Stomach (tissue), 19 donors: ENCODE measurements at places on chromosomes 7 and 10.

DNA sequence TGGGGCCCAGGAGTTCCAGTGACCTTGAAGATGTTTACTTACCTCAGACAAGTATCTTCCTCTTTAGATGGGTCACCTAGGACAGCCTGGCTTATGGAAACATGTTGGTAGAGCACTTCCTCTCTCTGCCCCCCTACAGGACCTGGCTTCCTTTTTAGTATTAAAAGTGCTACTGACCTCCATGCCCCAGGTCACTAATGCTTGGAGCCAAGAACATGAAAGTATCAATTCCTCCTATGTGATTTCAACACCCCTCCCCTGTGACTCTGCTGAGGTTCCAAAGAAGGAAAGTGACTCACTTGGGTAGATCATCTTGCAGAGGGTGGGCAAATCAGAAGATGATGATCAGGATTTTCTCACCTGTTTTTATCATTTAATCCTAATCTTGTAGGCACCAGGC, 125.3 kb upstream of the CCDC6 start:
- DNase-seq: no peak

GRCh38 chr7:28329661-28330363, 82.5 kb upstream of the CREB5 start:
- no peak for DNase-seq

DNA sequence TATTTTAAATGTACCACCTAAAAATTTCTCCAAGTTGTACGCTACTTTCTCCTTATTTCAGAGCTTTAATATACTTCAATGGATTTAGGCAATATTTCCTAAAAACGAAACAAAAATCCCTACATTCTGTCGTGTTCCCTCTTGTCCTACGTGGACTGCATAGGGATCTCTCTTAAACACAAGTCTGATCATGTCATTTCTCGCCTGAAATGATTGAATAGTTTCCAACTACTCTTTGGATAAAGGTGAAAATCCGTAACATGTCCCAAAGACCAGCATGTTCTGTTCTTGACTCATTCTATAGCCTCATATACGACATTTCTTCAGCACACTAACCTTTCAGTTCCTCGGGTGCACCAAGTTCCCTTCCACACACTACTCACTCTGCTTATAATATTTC, 17.7 kb upstream of the TPK1 start:
- DNase-seq: no peak

GRCh38 chr10:4407783-4408182, 418.2 kb upstream of the AKR1E2 start:
- no peak for DNase-seq

DNA sequence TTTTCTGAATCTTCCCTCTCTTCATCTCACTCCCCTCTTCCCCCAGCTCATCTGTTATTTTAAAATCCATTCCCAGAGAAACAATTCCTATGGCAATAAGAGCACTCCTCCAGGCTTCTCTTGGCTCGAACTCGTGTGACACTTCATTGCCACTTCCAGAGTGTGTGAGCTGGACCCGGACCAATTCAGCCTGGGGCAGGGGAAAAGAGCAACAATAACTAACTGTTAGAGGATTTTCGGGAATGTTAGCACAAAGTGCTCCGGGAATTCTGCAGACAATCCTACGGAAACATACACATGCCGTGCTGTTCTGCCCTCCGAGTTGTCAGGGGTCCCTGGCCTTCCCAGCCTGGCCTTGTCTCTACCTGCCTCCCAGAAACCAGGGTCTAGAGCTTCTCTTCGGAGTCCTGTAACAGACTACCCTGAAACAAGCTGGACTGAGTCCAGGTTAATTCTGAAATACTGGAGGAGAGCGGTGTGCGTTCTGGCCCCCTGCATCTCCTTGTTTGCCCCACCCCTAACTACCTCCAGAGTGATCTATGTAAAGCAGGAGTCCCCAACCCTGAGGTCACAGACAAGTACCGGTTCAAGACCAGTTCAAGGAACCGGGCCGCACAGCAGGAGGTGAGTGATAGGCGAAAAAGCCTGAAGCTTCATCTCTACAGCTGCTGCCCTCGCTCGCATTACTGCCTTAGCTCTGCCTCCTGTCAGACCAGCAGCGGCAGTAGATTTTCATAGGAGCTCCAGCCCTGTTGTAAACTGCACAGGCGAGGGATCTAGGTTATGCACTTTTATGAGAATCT, 11.3 kb downstream of the COL26A1 start:
- no peak for DNase-seq

GRCh38 chr10:129223363-129223762, 243.7 kb upstream of the MGMT start:
- no peak for DNase-seq

DNA sequence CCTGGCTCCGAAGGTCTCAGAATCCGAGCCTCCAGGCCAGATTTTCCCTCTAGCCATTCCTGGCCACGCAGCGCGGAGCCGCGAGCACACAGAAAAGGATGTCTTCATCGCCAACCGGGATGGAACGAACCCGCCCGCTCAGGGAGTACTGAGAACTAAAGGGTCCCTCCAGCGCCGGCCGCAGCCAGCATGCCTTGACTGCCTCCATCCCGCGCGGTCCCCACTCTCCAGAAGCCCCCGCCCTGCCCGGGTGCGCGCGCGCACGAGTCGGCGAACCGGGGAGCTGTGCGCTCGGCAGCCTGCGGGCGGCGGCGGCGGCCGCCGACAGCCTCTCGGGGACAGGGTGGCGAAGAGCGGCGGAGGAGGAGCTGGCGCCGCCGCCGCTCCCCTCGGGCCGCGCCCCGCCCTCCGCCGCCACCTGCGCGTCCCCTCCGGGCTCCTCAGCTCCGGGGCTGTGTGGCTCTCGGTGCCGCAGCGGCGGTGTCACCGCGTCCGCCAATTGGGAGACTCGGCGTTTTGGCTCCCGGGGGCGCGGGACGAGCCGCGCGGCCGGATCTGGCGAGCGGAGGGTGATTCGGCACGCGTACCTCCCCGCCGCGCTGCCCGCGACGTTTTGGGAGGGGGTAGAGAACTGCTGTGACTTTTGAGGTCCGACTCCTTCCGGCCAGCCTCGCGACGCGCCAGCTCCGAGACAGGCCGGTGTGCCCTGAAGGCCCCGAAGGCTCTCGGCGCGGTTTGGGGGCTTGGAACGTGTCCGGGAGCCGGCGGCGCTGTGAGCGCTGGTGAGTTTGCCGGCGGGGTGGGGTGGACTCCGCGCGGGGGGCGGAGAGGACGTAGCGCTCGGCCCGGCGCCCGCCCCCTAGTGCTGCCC, 453 bp upstream of the GALNT17 start:
- peak; percentile 87 for DNase-seq

GRCh38 chr10:97763411-97763810, 8.4 kb downstream of the SFRP5 start:
- no peak for DNase-seq

DNA sequence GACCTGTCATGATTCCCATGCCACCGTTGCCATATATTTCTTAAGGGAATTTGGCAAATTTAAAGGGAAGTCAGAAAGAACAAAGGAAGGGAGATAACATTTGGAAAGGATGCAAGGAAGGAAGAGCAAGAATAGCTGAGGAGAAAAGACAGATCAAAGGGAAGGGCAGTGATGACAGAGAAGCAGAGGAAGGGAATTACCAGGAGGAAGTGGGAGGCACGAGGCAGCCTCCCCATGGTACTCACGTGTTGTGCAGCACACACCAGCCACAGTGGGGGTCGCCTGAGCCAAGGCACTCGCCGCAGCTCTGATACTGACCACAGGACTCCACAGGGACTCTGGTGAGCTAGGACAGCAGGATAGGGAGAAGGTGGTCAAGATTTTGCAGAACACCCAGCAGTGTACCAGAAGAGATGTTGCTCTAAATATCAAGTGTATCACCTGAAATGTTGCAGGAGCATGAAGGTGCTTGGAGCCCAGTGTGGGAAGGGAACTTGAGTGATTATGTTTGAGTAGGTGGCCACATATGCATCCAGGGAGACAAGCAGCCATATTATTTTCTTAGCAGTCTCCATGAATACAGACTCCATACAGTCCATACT, 335.3 kb downstream of the PLXNA4 start:
- no peak for DNase-seq

DNA sequence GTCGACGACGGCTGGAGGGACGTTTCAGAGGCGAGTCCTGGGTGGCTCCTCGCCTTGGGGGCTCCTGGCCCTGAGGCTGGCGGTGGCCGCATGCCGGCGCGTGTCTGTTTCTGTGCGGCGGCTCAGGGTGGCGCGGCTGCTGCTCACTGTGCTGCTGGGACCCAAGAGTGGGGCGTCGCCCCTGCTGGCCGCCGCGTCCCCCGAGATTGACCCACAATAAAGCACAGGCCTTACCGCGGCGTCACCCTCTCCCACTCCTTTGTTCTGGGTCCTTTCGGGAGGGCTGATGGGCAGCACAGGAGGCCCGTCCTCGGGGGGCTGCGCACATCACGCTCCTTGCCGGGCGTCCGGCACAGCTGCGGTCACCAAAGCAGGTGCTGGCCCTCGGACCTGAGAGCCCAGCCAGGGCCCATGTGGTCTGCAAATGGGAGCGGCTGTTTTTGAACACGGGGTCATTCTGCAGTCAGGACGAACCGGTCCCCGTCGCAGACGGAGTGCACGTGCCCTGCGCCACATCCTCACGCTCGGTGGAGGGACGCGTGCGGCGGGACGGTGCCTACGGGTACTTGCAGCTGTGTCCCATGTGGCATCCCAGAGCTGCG, 19.2 kb downstream of the GET4 start:
- DNase-seq: no peak

DNA sequence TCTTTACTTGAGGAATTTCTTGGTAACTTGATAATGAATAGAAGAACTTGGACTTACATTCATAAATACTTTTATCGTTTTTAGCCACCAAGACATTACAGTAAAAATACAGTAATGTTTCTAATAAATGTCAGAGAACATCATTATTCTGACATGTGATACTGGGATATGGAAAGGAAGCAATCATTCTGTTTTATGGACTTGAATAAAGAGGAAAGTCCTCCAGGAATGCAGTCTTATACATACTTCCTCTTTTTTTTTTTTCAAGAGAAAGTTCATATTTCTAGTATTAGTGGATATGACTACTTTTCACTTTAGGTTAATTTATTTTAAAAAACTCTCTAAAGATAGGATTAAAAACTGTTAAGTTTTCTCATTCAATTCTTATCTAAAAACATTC, 220.0 kb upstream of the SEMA3C start:
- DNase-seq: no peak

DNA sequence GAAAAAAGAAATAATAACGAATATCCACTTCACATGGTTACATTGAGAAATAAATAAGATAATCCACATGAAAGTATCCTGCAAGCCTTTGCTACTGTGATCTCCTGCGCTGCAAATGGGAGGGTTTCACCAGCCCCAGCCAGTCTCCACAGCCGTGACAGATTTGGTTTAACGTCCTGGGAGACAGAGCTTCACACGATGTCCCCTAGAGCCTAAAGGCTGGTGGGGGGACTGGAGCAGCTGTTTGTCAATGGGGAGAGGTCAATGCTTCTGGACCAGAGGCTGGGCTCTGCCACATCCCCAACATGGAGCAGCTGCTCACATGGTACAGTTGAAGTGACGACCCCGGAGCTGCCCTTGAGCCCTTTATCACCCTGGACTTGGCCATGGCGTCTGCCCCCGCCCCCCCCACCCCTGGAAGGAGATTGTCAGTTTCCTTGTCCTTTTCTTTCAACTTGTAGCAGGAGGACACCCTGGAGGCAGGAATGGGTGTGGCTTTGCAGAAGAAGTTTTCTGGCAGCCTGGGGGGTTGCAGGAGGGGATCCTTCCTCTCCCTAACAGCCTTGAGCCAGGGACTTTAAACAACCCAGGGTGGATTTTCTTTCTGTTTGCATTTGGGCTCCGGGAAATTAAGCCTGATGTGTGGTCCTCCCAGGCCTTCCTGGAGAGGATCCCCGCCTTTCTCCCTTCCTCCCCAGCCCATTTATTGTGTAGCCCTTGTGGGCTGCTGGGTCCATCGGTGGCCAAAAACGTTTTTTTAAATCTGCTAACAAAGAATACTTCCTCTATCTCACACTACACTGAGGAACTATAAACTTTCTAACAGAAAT, 37.0 kb upstream of the MXI1 start:
- DNase-seq: peak; percentile 38

DNA sequence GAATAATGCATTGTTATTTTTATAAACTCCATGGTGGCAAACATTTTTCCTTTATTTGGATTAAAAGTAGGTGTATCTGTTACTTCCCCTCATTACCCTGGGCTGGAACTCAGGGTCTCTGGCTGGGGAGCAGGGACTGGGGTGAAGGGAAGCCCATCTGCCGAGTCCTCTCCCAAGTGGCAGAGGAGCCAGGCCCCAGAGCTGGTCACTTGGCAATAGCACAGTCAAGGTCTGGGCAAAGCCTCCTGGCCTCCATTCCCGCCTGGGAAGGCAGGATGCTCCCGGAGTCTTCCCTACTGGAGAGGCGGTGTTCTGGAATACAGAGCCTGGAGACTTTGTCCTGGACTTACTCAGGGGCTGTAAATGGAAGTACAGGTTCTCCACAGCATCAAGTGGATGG, 76.2 kb downstream of the CDH23 start:
- no peak for DNase-seq

DNA sequence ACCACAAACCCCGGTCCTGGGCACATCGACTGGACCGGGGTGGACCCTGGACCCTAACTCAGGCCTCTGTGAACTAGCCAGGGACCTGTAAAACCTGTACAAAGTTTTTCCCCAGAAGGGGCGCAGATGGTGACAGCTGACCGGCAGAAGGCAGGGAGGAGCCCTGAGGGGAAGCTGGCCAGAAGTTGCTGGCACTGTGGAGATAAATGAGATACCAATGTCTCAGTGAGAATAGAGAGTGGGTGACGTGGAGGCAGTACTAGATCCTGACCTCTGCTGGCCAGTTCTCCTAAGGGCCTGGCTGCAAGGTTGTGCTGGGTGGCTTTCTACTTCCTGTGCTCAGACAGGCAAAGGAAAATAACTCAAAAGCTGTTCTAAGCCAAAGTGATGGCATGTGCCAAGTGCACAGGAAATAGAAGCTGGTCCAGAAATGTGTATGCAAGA, 10.6 kb upstream of the TSPAN14 start:
- DNase-seq: peak; percentile 60

GRCh38 chr7:156236936-156237599, 403.5 kb upstream of the RNF32 start:
- DNase-seq: no peak

GRCh38 chr7:32958046-32959025, 1.1 kb downstream of the FKBP9 start:
- peak; percentile 75 for DNase-seq

GRCh38 chr10:70753026-70753663, 32.0 kb downstream of the TBATA start:
- no peak for DNase-seq

- no peak for DNase-seq
Measured at GRCh38 chr10:97650726-97651125, 10.3 kb downstream of the PI4K2A start.

DNA sequence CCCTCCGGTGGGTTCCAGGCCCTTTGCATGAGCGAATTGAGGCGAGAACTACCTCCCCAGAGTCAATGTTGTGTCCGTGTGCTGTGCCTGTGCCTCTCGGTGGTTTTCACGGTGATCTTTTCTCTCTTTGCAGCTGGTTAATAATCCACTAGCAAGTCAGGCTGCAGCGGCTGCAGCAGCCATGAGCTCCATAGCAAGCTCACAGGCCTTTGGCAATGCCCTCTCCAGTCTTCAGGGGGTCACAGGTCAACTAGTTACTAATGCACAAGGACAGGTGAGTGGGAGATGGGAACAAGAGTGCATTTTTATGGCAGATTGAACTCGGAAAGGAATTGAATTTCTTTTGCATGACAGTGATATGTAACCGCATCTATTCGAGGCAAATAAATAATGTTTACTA, 159.7 kb upstream of the YAE1 start:
- peak; percentile 31 for DNase-seq

- DNase-seq: peak; percentile 68
Measured at GRCh38 chr7:28062197-28062991, 118.2 kb downstream of the JAZF1 start.

GRCh38 chr10:63673846-63674245, 152.6 kb downstream of the REEP3 start:
- DNase-seq: no peak

- DNase-seq: peak; percentile 91
Measured at GRCh38 chr10:124648738-124649137, 95.4 kb downstream of the FAM53B start.
